Epithelial cell of proximal tubule (primary cell): ENCODE measurements at places on chromosomes 7 and 10. TPM values are rescaled to one million over a fixed set of nuclear protein-coding genes. Genes with fewer than 3 reads are reported as not detected.

GRCh38 chr10:71693377-71693776 is 26.2 kb downstream of the C10orf105 start:
- DNase-seq = no peak

Gene HMX2
- not detected in 2 replicates for total RNA-seq

GRCh38 chr7:85185424-85186082 is 1.3 kb downstream of the SEMA3D start:
- DNase-seq = no peak

DNA sequence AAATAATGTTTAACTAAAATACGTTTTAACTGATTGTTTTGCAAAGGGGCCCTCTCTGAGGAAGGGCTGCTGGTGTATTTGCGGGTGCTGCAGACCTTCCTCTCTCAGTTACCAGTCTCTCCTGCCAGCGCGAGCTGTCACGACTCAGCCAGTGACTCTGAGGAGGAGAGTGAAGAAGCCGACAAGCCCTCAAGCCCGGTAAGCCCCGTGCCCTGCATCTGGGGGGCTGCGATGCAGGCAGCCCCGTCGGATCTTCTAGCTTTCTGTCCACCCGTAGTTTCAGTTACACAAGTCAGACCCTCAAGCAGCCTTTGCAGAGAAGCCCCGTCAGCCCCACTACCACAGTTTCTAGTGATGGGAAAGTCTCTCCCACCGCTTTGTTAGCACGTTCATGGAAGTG is 45.1 kb downstream of the UBE3C start:
- DNase-seq = no peak

GRCh38 chr7:158377800-158378623 is 209.6 kb downstream of the PTPRN2 start:
- DNase-seq = no peak

GRCh38 chr7:107726356-107727130 is 17.4 kb upstream of the CBLL1 start:
- no peak for DNase-seq

GRCh38 chr7:154990964-154991540 is 11.9 kb downstream of the PAXIP1 start:
- no peak for DNase-seq
